ENCODE measurements at places on chromosomes 6 and 20. TPM values are rescaled to one million over a fixed set of nuclear protein-coding genes. Genes with fewer than 3 reads are reported as not detected.

Gene FRK
- 1.4 TPM for total RNA-seq

Gene FAM83B
- 0.07 TPM for total RNA-seq

Gene ANGPT4
- 0.03 TPM for total RNA-seq

Gene OPN5
- not detected for total RNA-seq

Gene MAS1
- not detected for total RNA-seq

Gene C20orf144
- 0.12 TPM for total RNA-seq

Gene LAMA4
- 0.88 TPM for total RNA-seq

Gene KCNK16
- total RNA-seq = not detected

Gene PGBD1
- total RNA-seq = 5.3 TPM

Gene RIPOR2
- total RNA-seq = not detected

Gene SFTA2
- not detected for total RNA-seq
